Kasumi-1 (cell line): ENCODE measurements at places on chromosomes 3 and 15.

DNA sequence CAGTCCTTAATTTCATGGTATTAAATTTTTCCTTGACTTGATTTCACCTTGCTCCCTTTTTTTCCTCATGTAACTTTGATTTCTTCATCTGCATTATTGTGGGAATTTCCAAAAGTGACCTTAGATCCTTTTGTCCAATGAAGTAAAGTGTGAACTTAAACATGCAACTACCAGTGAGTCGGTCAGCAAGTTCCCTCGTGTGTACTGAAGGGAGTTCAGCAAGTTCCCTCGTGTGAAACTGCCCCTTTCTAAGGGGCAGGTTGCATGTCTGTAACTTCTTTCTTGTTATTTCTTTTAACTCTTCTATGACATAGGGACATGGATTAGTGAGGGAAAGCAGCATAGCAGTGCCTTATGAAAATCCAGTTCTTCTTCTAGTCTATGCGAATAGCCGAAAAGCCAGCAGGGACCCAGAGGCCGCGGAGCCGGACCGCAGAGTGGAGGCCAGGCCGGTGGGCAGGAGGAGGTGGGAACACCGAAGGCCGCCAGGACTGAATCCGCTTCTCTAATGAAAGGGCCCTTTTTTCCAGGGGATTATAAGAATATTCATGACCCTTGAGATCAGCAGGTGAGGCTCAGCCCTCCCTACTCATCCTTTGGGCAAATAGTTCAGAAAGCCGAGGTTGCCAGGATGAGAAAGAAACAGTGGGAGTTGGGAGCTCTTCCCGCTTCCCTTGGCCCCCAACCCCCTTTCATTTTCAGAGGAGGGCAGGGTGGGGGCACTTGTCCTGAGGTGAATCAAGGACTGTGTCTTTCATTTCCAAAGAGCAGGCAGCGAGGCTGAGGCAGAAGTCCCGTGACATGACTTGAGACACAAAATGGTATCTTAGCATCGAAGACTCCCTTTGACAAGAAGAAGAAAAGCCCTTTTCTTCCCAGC lies 117.5 kb downstream of the OPA1 start:
- no peak for DNase-seq

GRCh38 chr3:108442281-108442680 lies 68.1 kb downstream of the MYH15 start:
- DNase-seq = no peak

GRCh38 chr3:71805199-71805598 lies 20.3 kb upstream of the PROK2 start:
- DNase-seq = peak; percentile 62

DNA sequence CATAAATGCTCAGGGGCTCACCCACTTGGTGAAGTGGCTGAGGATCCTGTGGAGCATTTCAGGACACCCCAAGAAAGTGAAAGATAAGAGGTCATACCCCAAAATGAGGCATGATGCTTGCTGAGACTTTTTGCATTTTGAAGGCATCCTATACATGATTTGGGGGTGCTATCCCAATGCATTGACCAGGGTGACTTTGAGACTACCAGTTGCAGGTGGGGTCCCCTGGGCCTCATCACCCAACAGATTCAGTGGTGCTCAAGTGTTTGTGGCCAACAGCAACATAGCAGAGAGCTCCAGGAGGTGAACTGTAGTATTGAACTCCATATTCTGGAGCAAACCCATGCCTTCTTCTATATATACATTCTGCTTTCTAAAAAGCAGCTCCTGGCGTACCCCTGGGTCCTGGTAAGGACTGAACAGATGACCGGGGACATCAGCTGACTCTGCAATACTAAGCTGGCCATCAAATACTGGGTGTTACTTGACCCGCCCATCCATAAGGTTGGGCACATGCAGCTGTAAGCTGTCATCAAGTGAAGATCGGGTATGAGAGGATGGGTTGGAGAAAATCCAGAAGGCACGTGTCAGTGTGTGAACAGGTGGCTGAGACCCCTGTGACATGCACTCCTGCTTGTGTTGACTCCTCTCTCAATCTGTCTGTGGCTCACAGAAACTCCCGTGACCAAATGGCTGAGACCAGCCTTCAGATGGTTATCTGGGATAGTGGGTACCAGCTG lies 143.3 kb downstream of the KLF13 start:
- DNase-seq = no peak
